ENCODE measurements at places on chromosomes 3 and 15. TPM values are rescaled to one million over a fixed set of nuclear protein-coding genes. Genes with fewer than 3 reads are reported as not detected.

The CAMP gene
- total RNA-seq: 0.27 TPM

DNA sequence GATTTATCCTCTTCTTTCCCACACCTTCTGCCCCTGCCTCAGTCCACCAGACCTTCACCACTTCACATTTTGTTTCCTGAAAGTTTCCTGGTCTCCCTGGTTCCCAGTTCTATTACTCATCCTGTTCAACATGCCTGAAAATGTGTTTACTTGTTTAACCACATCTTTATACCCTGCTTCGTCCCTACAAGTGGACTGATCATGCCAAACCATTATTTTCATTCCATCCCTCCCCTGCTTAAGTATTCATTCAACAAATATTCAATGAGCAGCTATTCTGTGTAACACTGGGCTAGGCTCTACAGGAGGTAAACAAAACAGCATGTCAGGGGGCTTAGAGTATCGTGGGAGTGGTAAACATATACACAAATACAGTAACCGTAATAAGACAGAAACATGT, 5.5 kb downstream of the MYO5A start:
- DNase-seq: peak; percentile 78

The SOX14 gene
- total RNA-seq: not detected

GRCh38 chr3:166582236-166582635, 745.0 kb upstream of the BCHE start:
- peak; percentile 53 for DNase-seq

The C3orf20 gene
- total RNA-seq: not detected

DNA sequence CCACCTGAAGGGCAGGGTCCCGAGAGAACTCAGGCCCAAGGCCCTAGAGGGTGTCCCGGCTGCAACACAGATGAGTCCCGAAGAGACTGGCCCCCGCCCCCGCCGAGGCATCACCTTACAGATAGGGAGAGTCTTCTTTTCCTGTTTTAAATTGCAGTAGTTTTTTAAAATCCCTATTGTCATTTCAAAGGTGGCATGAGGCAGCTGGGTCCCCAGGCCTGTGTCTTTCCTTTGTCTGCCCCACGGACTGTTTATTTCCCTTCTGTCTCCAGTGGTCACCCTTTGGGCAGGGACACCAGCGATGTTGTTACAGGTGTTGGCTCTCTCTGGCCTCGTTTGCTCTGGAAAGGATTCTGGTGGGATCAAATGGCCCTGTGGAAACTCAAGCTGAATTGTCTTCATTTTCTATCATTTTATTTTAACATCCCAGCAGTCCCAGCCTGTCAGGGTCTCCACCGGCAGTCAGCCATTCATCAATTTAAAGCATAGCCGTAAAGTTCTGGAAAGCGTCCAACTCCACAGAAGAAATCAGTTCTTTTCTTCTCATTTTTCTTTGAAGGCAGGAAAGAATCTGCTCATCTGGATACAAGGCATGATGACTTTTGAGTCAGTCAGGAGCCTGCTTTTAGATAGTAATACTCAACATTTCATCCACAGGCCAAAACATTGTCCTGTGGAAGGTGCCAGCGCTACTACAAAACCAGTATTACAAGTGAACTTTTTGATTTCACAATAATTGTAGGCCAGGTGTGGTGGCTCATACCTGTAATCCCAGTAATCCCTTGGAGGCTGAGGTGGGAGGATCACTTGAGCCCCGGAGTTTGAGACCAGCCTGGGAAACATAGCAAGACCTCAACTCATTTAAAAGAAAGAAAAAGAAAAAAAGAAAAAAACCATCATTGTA, 96.2 kb downstream of the HES1 start:
- peak; percentile 75 for DNase-seq

DNA sequence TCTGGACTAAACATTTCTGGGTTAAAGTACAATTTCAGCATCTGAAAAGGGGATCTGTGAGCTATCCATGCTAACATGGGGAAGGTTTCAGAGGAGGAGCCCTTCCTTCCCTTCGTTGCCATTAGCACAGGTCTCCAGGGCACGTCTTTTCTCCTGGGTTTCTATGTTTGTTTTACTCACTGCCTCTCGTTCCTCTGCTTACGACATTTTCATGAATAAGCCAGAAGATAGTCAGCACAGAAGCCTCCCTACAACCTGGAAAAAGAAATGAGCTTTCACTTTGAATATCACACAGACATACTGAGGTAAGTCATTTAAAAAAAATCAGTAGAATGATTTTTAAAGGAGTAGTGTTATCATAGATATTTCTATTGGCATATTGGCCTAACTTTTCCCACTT, 117.2 kb upstream of the KCNMB2 start:
- DNase-seq: peak; percentile 14

- DNase-seq: no peak
These were observed 845.4 kb downstream of the NAALADL2 start for GRCh38 chr3:175704366-175705055.

DNA sequence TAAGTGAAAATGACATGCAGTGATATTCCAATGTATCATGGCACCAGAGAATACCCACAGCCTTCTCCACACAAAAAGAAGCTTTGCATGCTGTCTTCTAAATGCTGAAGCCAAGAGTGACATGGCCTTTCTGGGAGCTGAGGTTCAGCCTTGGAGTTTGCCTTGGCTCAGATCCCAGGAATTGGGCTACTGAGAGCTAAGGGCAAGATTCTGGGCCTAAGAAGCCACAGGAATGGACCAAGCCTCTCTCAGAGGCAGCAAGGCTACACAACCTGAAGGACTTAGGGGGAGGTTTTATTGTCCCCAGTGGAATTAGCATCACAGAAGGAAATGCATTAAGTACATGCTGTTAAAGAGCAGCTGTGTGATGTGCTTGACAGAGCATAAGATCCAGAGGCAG, 1078.5 kb downstream of the TUSC7 start:
- no peak for DNase-seq

The GRK7 gene
- total RNA-seq: not detected

The C3orf85 gene
- not detected for total RNA-seq

DNA sequence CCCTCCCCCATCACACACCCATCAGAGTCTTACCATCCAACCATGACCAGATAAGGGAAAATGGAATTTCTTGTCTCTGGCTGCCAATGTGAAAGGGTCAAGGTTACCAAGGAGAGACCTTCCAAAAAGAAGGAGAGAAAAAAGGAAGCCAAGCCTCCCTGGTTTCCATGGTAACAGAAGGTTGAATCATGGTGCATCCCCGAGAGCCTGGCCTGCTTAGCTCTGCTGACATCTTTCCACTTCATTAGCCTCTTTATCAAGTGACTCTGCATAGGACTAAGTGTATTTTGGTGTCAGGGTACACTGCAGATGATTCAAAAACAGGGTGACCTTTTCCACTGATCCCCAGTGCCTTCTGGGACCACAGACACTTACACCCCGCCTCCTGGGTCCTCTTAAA, 225.7 kb upstream of the PPP2R3A start:
- no peak for DNase-seq

The KLF15 gene
- total RNA-seq: not detected

The IL17RE gene
- 12.8 TPM for total RNA-seq

DNA sequence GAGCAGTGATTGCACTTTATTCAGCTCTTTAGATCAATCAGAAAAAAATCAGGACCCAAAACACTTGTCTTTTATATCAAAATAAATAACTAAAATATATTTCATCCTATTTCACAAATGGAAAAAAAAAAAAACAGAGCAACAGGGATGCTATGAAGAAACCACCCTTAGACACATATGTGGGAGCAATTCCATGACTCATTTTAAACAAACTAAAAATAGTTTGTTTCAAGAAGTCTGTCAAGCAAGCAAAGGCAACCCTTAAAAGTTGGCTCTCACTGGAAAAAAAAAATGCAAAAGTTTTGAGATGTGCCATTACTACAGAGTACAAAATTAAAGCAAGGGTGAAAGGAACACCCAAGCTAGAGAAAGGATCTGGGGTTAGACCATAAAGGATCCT, 5.7 kb downstream of the ATP13A3 start:
- no peak for DNase-seq

DNA sequence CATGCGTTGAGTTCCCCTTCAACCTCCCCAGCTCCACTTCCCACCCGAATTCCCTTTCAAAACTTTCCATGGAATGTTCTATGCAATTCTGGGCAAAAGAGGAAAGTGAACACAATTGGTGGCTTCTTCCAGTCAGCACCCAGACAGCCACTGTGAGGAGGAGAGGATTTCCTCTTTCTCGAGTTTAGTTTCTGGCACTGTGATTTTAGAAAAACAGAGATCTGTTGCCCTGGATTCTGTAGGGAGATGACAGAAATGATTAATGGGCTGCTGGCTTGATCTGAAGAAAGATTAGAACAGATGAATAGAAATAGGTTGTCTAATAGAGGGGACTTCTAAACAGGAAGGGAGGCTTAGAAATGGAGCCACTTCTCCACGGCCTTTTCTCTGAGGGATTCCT, 172.0 kb downstream of the MCTP2 start:
- no peak for DNase-seq
